ENCODE measurements at places on chromosomes 3 and 15.

GRCh38 chr3:180762866-180763265, 83.6 kb upstream of the CCDC39 start:
- DNase-seq: no peak

DNA sequence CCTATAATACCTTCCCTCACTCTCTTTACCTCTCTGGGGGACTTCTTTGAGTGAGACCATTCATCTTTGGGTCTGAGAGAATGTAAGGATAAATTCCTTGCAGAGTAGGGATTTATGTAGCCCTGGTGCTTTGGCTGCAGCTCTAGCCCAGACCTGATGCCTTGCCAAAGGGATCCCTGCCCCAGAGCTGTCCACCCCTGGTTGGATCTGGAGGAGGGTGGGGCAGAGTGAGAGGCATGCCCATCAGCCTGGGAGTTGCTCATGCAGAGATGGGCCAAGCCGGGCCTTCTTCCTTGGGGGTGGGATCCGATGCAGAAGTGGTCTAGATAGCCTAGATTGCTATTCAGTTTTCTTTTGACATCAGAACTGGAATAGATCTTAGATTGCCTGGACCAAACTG, 31.5 kb downstream of the RTP1 start:
- no peak for DNase-seq

GRCh38 chr15:90074023-90074422, 28.2 kb downstream of the IDH2 start:
- no peak for DNase-seq

GRCh38 chr3:125189378-125190165, 23.0 kb downstream of the SLC12A8 start:
- no peak for DNase-seq

DNA sequence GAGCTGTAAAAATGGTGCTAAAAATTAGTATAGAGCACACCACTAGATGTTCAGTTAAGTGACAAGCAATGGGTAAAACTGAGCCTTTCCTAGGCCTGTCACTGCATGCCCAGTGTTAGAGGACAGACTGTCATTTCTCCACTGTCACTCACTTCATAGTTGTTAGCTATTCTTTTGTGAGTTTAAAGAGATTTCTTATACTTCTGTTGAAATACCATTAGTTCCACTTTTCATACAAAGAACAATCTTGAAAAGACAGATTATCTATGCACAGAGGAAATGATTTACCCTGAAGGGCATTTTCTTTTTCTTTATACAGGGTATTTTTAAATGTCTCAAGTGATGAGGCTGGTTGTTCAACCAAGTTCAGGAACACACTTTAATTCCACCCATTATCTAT, 28.3 kb upstream of the CHMP2B start:
- no peak for DNase-seq

DNA sequence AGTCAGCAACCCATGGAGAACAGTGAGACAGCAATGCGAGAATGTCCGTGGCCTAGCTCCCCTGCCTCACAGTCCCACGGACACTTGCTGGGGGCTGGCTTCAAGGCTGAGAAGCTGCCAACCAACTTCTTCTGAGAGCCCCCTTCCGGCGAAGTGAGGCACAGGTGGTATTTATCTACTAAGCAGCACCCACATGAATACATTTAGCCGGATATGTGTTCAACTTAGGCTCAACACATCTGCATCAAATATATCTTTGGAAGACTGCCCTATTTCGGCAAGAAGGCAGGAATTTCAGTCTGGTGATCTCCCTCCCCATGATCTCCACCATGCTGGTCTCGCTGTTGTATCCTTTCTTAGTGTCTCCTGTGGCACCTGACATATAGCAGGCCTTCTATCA, 340.9 kb upstream of the NR2E3 start:
- no peak for DNase-seq

DNA sequence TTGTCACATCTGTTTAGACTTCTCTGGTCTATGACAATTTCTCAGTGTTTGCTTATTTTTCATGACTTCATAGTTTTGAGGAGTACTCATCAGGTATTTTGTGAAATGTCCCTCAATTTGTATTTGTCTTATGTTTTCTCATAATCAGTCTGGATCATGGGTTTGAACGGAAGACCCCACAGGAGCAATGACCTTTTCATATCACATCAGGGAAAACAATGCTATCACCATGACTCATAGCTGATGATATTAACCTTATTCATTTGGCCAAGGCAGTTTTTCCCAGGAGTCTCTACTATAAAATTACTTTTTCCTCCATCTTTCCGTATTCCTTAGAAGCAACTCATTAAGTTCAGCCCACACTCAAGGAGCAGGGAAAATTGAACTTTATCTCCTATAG, 32.7 kb downstream of the AADACL2 start:
- no peak for DNase-seq

- no peak for DNase-seq
Observed at GRCh38 chr3:14789221-14789620, 29.5 kb upstream of the FGD5 start.

DNA sequence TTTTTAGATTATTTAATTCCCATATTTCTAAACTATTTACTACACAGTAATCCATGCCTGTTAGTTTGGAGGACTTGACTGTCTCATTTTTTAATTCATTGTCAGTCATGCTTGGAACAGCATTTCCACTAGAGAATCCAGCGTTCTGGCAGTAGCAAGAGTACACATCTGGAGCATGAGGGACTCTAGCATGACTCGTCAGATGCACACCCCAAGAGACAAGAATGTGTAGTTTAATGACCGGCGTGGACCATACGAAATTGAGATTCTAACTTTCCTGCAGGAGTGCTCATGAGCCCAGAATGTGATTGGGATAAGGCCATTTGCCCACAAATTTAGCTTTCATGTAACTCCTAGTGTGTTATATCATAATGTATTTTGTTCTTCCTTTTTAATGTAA, 48.9 kb downstream of the ASB7 start:
- no peak for DNase-seq

GRCh38 chr3:105373383-105373782, 6.7 kb downstream of the ALCAM start:
- DNase-seq: no peak

- no peak for DNase-seq
Observed at GRCh38 chr3:75260-75659, 121.3 kb upstream of the CHL1 start.

GRCh38 chr15:56327721-56328502, 37.3 kb upstream of the TEX9 start:
- no peak for DNase-seq

DNA sequence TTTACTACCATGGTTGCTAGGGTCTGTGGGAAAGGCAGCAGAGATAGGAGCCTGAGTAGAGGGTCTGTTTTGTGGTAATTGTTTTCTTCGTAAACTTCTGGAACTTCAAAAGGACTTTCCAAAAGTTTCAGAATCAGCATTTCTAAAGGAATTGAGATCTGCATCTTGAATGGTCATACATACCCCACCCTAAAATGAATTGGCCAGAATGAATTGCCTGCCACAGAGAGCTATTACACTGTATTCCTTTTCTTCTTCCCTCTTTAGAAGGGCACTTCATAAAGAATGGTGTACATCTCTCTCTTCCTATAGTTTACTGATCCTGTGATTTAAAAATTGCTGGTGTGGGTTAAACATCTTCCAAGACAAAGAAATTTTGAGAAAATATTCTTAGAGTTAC, 525.7 kb downstream of the NLGN1 start:
- no peak for DNase-seq

- no peak for DNase-seq
Observed at GRCh38 chr3:133383175-133383574, 16.7 kb upstream of the BFSP2 start.

- peak; percentile 82 for DNase-seq
Observed at GRCh38 chr3:119628390-119628789, 30.7 kb downstream of the PLA1A start.

GRCh38 chr3:7669641-7670040, 808.7 kb downstream of the GRM7 start:
- no peak for DNase-seq

DNA sequence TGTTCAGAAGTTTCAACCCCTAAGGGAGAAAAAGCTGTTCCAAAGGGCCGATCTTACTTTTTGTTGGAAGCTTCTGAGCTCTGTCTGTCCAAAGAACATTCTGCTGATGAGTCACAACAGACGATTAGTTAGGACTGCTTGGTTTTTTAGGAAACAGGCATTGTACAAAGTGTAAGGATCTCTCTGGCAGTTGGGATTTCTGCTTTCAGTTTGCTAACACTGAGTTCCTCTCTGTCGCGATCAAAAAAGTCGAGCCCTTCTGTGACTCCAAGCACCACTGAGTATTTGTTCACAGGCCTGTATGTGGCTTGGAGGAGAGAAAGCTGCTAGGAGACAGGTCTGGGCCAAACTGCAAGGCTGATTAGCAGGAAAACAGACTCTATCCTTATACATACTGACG, 91.8 kb upstream of the PFN2 start:
- DNase-seq: no peak

DNA sequence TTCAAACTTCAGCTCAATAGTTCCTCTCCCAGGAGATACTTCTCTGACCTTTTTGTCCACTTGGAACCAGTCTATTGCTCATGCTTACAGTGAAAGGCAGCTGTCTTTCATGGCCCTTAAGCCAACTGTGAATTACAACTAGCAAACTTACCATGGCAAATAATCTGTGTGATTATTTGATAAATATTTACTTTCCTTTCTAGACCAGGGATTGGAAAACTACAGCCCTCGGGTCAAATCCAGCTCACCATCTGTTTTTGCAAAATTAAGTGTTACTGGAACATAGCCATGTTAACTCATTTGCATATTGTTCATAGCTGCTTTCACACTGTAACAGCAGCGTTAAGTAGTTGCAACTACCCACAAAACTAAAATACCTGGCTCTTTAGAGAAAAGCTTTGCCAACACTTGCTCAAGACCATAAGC, 289.1 kb upstream of the MCTP2 start:
- DNase-seq: no peak

DNA sequence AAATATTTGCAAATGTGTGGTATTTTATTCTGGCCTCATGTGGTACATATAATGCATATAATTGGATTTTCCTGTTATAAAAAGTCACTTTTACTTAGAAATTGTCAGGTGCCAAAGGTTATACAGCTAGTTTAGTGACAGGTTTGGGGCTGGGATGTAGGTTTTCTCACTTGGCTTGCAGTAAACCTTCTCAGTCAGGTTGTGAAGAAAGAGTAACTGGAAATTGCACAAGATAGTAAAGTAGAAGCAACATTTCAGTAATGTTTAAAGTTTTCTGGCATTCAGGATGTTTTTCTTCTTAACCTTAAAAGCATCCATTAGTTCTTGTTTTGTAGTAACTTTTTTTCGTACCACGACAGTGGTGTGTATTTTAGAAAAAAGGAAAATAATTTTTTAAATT, 53.9 kb downstream of the MEF2A start:
- no peak for DNase-seq

DNA sequence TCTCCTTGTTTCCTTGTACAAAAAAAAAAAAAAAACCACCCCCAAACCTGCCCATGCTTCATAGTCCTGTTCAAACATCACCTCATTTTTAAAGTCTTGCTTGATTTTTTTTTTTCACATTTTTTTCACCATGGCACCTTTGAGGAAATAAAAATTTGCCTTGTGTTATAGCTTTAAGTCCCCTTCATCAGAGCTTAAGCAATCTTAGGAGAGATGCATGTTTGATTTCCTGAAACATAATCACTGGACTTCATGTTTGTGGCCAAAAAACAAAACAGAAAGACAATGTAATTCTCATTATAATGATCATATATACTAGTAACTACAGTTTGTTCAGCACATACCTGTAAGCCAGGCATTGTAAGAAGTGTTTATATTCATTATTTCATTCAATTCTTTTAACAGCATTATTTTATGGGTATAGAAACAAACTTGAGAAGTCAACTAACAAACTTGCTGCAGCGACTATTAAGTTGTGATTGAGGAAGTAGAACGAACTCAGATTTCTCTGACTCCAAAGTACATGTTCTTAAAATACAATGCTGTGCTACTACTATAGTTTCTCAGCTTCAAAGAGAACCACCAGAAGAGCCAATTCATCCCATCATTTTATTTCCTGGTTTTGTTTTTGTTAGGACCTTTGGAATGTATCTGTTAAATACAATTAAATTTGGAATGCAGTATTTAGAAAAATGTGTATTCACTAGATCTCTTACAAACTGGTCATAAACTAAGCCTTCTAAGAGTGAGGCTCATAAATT, 203.8 kb downstream of the TCF12 start:
- no peak for DNase-seq

Measured in germinal center (tissue), 1 donor.